ENCODE measurements at places on chromosomes 3 and 15.

GRCh38 chr15:31471731-31472430 is 145.2 kb downstream of the KLF13 start:
- peak; percentile 89 for DNase-seq

GRCh38 chr3:170437176-170437575 is 18.5 kb downstream of the CLDN11 start:
- no peak for DNase-seq

DNA sequence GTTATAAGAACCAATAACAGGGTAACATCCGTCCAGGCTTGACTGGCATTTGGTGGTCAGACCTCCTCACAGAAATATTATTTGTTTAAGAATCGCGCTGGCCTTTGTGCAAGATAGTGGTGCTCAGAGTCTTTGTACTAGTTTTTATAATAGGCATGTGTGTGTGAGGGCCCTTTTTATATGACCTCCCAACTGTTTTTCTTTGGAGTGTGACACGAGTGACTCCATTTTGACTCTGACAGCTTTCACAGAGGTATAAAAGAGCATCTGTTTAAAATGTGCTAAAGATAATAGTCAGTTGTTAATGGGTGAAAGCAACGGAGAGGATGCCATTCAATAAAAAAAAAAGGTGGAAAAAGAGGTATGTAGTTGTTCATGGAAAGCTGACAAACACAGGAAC is 110.4 kb downstream of the IL1RAP start:
- DNase-seq, result no peak

- no peak for DNase-seq
Measured at GRCh38 chr3:62284442-62284841, 88.9 kb downstream of the FEZF2 start.

GRCh38 chr3:152610622-152611021 is 224.3 kb upstream of the P2RY1 start:
- DNase-seq, result no peak

- no peak for DNase-seq
Measured at GRCh38 chr3:129834580-129834979, 58.9 kb downstream of the TMCC1 start.

All from GM03348 (cell line).